ENCODE measurements at places on chromosomes 12 and 14.

- no peak for DNase-seq
Measured at GRCh38 chr14:101706509-101707067, 54.9 kb upstream of the PPP2R5C start.

- no peak for DNase-seq
Measured at GRCh38 chr14:97641827-97642226, 844.6 kb downstream of the VRK1 start.

GRCh38 chr12:46492471-46493085, 120.0 kb upstream of the SLC38A2 start:
- DNase-seq: no peak

DNA sequence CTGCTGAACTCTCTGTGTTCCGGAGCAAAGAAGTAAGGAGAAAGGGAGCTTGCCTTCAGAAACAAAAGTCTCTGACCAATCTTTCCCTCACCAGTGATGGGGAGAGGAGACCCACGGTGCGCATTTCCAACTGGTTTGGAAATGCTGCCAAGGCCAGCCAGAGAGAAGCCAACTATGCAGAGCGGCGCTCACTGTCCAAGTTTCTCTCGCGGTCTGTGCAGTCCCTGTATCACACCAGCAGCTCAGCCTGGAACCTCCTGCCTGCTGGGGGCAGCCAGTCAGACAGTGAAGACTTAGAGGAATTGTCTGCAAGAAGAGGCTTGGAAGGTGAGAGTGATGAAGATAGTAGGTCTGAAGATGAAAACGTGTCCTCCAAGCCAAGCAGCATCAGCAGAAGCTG, 206.2 kb downstream of the NAV3 start:
- DNase-seq: no peak

GRCh38 chr12:120903412-120904196, 554 bp downstream of the SPPL3 start:
- peak; percentile 21 for DNase-seq

DNA sequence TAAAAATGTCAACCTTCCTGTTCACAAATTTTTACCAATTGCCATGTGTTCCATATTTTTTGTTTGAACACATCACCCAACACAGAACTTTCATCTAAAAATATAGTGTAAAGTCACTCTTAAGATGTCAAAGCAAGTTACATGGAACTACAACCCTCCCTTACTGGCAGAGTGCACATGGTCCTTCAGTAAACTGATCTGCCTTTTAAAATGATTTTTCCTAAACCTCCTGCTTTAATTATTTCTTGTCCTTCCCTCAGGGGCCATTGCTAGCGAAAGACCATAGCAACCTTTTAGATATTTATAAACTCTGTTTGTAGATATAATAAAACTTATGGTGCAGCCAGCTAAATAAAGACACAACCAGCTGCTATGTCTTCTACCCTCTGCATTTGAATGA, 255.2 kb upstream of the FAR2 start:
- DNase-seq: no peak

GRCh38 chr12:48414021-48414420, 58.3 kb upstream of the ANP32D start:
- DNase-seq: no peak

All from activated CD8-positive, alpha-beta memory T cell treated with anti-CD3 and anti-CD28 coated beads for 1 hour (primary cell).